HFF-Myc (cell line): ENCODE measurements at places on chromosomes 7 and 10.

DNA sequence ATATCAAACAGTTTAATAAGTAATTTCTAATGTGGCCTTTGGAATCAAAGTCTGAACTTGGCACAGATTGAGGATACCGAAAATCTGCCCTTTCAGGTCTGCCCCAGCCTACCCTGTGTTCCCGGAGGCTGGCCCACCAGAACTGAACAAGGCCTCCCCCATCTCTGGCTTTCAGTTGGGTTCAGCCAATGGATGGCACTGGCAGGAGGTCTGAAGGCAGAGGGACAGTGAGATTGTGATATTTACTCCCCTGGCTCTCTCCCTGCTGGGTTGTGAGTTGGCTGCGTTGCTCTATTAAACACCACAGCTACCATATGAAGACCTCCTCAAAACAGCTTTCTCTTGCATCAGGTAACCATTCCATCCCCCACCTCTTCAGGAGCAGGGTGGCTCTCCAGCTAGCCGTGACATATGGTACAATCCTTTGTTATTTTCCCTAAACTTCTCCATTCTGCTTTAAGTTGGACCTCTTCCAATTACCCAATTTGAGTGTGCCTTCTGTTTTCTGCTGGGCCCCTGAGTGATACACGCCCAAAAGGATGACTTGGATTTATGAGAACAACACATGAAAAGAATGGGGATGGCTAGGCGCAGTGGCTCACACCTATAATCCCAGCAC lies 28.1 kb downstream of the DNMBP start:
- DNase-seq: no peak

DNA sequence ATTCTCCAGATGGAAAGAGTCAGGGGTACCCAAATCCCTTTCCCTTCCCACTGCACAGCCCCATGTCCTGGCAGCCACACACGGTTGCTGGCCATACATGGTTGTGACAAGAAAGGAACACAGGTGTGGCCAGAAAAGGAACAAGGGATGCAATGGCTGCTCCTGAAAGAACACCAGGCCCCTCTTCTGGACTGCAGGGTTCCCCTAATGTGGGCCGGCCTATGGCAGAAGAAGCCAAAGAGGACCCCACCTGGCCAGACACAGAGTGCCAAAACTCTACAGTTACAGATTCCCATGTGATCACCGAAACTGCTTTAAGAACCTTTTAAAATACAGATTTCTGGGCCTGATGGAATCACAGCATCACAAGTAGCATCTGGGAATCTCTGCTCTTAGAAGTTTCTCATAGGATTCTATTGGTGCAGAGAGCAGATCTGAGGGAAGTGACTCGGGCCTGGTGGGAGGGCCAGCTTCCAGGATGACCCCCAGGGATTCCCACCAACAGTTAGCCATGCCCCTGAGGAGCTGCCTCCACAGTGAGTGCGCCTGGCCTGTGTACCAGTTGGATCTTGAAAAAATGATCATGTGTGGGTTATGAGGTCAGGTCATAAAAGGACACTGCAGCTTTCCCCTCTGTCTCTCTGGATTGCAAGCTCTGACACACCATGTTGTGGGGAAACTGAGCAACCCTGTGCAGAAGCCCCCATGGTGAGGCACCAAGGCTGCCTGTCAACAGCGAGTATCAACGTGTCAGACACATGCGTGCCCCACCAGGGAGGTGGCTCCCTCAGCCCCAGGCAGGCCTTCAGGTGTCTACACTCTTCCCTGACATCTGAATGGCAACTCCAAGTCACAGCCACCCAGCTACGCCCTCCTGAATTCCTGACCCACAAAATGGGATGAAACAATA lies 89.6 kb upstream of the LANCL2 start:
- no peak for DNase-seq

- no peak for DNase-seq
These were observed 456.8 kb downstream of the SORCS1 start for GRCh38 chr10:106707657-106708056.

- DNase-seq: peak; percentile 74
These were observed 20.6 kb downstream of the RBM20 start for GRCh38 chr10:110664483-110665420.

DNA sequence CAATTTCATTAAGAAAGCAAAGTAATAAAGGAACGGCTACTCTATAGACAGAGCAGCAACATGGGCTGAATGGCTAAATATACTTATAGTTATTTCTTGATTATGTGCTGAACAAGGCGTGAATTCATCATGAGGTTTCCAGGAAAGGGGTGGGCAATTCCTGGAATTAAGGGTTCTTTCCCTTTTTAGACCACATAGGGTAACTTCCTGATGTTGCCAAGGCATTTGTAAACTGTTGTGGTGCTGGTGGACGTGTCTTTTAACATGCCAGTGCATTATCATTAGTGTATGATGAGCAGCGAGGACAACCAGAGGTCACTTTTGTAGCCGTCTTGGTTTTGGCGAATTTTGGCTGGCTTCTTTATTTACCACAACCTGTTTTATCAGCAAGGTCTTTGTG lies 28.5 kb upstream of the ZMYND11 start:
- DNase-seq: no peak

GRCh38 chr10:131833013-131833412 lies 67.8 kb upstream of the PPP2R2D start:
- DNase-seq: no peak

- DNase-seq: no peak
These were observed 76.6 kb downstream of the GPR37 start for GRCh38 chr7:124688991-124689390.

- DNase-seq: no peak
These were observed 265.4 kb downstream of the SKIDA1 start for GRCh38 chr10:21260066-21260465.

DNA sequence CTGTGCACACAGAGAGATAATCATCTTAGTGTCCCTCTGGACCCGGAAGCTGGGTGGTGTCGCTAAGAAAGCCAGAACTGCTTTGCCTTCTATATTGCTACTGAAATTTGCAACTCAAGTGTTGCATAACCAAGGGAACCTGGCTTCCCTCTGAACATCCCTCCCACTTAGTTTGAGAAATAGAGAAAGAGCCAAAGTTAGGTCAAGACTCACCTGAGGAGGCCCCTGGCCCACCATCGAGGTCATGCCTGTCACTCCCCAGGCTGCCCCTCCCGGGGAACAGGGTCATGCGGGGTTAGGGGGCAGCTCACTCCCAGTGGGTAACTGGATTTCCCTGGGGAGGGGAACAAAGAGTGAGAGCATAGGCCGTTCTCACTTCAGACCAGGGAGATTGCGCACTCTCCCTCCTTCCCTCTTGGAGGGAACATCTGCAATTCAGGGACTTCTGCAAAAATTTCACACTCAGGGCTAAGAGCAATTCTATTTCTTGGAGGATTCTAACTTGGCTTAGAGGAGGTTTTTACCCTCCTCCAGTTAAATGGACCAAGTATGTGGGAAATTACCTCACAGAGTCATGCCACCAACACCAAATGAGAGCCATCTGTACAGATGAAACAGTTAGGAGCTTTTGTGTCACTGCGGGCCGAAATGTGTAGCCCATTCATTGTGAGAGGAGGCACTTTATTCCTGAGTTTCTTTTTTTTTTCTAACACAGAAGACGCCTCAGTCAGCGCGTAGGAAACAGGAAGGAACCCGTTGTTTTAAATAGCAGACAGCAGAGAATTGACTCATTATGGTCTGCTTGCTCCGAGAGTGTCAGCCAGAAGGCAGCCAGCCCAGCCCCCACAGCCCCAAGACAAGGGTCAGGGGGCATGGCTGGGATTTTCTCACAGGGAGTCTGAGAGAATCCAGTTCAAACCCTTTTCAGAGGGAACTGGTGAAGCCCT lies 221.3 kb downstream of the ARHGAP12 start:
- DNase-seq: peak; percentile 73

DNA sequence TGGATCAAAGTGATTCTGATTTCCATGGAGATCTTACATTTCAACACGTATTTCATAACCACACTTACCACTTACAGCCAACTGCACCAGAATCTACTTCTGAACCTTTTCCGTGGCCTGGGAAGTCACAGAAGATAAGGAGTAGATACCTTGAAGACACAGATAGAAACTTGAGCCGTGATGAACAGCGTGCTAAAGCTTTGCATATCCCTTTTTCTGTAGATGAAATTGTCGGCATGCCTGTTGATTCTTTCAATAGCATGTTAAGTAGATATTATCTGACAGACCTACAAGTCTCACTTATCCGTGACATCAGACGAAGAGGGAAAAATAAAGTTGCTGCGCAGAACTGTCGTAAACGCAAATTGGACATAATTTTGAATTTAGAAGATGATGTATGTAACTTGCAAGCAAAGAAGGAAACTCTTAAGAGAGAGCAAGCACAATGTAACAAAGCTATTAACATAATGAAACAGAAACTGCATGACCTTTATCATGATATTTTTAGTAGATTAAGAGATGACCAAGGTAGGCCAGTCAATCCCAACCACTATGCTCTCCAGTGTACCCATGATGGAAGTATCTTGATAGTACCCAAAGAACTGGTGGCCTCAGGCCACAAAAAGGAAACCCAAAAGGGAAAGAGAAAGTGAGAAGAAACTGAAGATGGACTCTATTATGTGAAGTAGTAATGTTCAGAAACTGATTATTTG lies 15.3 kb downstream of the HNRNPA2B1 start:
- no peak for DNase-seq

- no peak for DNase-seq
These were observed 305.5 kb downstream of the C7orf25 start for GRCh38 chr7:42606193-42606905.

- no peak for DNase-seq
These were observed 361.4 kb downstream of the KIF20B start for GRCh38 chr10:90062786-90063185.

DNA sequence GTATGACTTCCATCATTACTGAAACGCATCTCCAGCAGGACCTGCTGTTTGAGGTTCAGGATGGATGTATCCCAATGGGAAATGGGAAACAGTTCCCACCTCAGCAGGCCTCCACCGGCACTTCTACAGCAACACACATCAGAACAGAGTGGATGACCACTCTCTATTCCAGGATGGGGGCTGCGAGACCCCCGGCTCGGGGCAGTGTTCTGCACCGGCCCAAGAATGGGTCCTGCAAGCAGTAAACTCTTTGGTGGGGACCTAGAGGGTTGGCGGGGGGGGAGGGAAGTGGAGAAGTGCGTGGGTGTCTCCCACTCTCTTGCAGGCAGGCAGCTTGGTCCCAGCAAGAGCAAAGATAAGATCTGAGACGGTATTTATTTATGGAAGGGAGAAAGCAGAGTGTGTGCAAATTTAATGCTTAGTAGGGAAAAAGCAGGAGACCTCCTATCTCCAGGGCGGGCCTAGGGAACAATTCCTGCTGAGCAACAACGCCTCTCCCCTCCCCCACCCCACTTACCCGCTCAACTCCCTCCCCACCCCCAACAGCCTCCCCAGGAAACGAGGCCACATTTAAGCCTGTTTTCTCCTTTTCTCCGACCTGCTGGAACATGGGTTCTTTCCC lies 4.0 kb downstream of the SFMBT2 start:
- DNase-seq: no peak

DNA sequence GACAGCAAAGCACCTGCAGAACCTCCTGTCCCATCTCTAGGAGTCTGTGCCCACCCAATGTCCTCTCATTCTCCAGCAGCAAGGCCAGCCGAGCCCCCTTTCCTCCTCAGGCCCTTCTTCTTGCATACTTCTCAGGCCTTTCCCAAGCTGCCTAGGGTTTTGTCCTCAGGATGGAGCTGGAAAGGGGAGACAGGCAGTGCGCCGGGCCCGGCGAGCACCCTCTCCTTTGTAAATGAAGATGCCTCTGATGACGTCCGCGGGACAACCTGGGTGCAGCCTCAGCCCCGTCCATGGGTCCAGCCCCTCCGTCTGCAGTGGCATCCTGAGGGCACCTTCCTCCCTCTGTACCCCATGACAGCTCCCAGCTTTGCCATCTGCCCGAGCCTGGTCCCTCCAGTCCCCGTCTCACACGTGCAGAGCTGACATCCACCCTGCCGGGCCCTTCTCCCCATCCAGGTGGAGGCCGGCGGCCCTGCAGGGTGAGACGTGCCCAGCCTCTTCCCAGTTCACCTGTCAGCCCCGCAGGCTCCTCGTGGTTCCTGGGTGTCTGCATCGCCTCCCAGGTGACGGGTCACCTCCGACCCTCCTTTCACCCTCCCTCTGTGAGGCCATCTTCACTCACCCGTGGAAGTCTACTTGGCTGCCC lies 36.4 kb downstream of the JAKMIP3 start:
- DNase-seq: no peak

DNA sequence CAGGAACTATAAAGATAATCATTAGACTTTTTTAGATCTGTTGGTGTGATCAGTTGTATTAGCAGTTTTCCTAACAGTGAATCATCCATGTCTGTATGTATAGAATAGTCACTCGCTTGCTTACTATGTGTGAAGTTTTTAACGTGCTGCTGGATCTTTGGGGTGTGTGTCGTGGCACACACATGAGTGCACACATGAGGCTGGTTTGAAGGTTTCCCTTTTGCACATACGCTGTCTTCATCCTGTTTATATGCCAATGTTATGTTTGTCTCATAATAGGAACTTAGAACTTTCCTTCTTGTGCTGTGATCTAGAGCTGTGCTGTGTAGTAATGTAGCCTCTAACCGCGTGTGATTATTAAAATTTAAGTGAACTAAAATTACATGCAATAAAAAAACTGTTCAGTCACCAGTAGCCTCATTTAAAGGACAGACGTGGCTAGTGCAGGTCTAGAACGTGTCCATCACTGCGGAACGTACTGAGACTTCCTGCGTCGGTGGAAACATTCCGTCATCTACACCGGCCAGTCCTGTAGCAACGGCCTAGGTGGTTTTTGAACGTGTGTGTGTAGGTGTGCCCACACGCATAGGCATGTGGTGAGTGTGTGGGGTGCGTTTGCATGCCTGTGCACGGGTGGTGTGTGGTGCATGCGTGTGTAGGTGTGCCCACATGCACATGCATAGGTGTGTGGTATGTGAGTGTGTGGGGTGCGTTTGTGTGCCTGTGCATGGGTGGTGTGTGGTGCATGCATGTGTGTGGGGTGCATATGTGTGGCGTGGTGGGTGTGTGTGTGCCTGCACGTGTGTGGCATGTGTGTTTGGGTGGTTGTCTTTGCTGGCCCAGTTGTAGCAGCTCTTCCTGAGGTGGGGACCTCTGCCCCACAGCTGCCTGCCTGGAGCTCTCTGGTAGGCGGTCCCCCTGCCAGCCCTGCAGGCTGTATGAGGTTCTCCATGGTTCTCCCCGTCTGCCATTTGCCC lies 56.6 kb downstream of the INPP5A start:
- no peak for DNase-seq

GRCh38 chr7:45568536-45569289 lies 5.5 kb upstream of the ADCY1 start:
- no peak for DNase-seq

DNA sequence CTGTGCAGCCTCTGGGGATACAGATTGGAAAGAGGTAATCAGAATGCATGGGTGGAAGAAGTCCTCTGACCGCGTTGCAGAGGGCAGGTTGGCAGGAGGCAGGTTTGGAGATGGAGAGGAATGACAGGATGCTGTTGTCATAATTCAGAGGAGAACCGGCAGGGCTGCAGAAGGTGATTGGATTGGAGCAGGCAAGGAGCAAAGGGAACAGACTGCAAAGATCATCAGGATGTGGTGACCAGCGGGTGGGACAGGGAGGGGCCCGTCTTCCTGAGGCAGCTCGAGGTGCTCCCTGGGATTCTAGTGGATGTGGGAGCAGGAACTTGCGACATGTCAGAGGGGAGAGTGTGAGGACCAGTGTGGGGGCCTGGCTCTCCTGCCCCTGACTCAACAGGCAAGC lies 78.5 kb upstream of the PPIF start:
- no peak for DNase-seq
